GM12892 (cell line): ENCODE measurements at places on chromosomes 7 and 10.

GRCh38 chr10:43049081-43049551 lies 27.8 kb upstream of the RET start:
- DNase-seq = no peak

DNA sequence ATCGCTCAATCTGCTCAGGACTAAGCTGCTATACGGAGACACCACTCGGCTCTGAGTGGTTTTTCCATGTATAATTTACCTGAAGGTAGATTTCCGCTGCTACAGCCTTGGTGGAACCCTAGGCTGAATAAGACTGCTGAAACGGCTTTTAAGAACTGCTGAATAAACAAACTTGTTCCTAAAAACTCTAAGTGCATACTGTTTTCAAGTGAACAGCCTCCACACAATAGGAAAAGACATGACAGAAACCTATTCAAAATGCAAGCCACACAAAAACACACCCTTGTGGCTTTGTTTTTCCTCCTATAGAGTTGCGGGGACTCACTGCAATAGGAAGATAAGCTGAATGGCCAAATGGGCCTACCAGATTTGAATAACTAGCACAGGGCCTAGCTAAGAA lies 117.2 kb downstream of the UBE2H start:
- DNase-seq = no peak

- DNase-seq = no peak
Measured at GRCh38 chr10:110224992-110225391, 17.6 kb downstream of the MXI1 start.

GRCh38 chr10:2038036-2038435 lies 300.7 kb upstream of the ADARB2 start:
- DNase-seq = no peak

- no peak for DNase-seq
Measured at GRCh38 chr10:121079226-121079625, 228.1 kb downstream of the WDR11 start.

GRCh38 chr7:34497153-34497777 lies 160.8 kb upstream of the NPSR1 start:
- no peak for DNase-seq
